ENCODE measurements at places on chromosomes 6 and 20. TPM values are rescaled to one million over a fixed set of nuclear protein-coding genes. Genes with fewer than 3 reads are reported as not detected.
A peak's percentile ranks its signal among the peaks of the same experiment; 100 is the strongest.

C20orf202 gene
- not detected for total RNA-seq

DNA sequence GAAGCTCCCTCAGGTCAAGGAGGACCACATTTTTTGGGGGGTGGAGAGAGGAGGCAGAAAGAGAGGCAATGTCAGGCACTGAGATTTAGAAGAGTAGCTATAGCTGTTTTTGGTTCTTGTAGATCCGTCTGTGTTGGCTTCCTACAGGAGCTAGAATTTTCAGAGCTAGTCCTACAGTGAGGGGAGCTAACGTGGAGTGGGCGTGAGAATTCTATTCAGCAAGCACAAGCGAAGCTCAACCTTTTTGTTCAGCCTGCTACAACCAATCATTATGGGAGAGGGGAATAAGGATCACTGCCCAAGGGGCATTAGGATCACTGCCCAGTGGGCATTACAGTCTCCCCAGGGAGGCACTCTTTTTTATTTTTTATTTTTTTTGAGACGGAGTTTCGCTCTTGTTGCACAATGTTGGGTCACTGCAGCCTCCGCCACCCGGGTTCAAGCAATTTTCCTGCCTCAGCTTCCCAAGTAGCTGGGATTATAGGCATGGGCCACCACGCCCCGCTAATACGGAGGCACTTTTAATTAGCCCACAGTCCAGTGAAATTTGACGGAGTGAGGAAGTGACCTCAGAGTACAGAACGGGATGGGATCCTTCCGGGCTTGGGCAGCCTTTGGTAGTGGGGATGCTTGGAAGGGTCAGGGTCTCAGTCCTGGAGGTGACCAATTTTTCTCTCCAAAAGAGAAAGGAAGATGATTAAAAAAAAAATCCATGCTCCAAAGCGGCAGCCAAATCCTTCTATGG lies 1.1 kb upstream of the PANK2 start:
- peak overlapping the region; percentile 76 for H3K4me3 ChIP-seq
- DNase-seq, result no peak
- H3K36me3 ChIP-seq, result peaks cover 6% of the 10 kb centered on the region
- no peaks in the 10 kb centered on the region for H3K27me3 ChIP-seq

GRCh38 chr6:162230147-162230752 lies 497.3 kb downstream of the PRKN start:
- no peaks in the 10 kb centered on the region for H3K27me3 ChIP-seq
- no peaks in the 10 kb centered on the region for H3K36me3 ChIP-seq
- no peaks in the 10 kb centered on the region for H3K4me1 ChIP-seq
- H3K4me3 ChIP-seq, result no peak overlapping the region

GRCh38 chr6:154703124-154703523 lies 30.1 kb upstream of the SCAF8 start:
- no peaks in the 10 kb centered on the region for H3K4me1 ChIP-seq
- no peaks in the 10 kb centered on the region for H3K36me3 ChIP-seq
- H3K4me3 ChIP-seq, result no peak overlapping the region
- H3K27me3 ChIP-seq, result peaks cover 6% of the 10 kb centered on the region
- H3K27ac ChIP-seq, result no peak overlapping the region

- H3K27ac ChIP-seq, result no peak overlapping the region
- H3K36me3 ChIP-seq, result no peaks in the 10 kb centered on the region
- H3K4me1 ChIP-seq, result no peaks in the 10 kb centered on the region
- H3K4me3 ChIP-seq, result no peak overlapping the region
Observed at GRCh38 chr6:69936674-69937363, 70.5 kb downstream of the COL19A1 start.

Measured in IMR-90 (cell line).